ENCODE measurements at places on chromosomes 1 and 21.
A peak's percentile ranks its signal among the peaks of the same experiment; 100 is the strongest.

DNA sequence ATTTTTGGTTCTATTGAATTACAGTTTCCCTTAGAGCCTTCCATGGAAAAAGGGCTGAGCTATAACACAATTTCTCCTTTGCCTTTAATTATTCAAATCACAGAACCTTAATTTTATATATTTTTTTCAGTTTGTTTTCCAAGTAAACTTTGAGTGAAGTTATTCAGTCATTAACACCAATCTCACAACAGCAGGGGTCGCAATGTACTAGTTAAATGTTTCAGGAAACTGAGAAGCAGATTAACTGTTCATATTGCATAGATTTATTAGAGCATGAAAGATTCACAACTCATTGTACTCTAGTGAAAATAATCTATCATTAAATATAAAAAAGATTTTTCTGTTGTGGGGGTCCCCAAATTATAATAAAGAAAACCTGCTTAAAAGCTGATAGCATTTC, 64.1 kb downstream of the KIFAP3 start:
- peak; percentile 1 for DNase-seq

- DNase-seq: no peak
These were observed at the start of gene HES4 for GRCh38 chr1:999725-1000356. HES4 (minus strand) TSS chr1:1000097; CDS start chr1:999973, 124 bp downstream.

GRCh38 chr1:158563853-158564252, 6.5 kb downstream of the OR6P1 start:
- no peak for DNase-seq

GRCh38 chr1:212595229-212595628, 13.3 kb upstream of the ATF3 start:
- DNase-seq: no peak

Measured in iPS DF 6.9 (cell line).